ENCODE measurements at places on chromosomes 7 and 10.

- peak; percentile 15 for DNase-seq
These were observed 12.9 kb downstream of the INPP5A start for GRCh38 chr10:132550366-132551092.

GRCh38 chr10:86905429-86905828 is 52.0 kb downstream of the MMRN2 start:
- no peak for DNase-seq

GRCh38 chr7:80604436-80604835 is 34.0 kb upstream of the CD36 start:
- DNase-seq, result no peak

GRCh38 chr10:21694631-21695030 is 160.6 kb downstream of the MLLT10 start:
- DNase-seq, result no peak

GRCh38 chr10:80515511-80515910 is 22.2 kb upstream of the SH2D4B start:
- no peak for DNase-seq

DNA sequence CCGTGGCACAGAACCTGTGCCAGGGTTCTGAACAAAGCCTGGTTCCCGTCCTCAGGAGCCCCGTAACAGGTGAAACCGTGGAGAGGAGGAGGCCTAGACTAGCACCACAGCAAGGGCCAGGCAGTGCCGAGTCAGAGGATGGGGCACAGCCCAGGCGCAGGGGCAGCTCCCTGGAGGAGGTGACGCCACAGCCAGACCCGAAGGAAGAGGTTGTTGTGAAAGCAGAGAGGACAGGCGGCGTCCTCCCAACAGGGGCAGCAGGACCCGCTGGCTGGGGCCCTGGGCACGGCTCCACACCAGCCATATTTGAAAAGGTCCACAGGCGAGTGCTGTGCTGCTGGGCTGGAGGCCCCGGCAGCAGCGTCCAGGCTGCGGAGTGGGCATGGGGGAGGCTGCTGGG is 25.7 kb downstream of the DAGLB start:
- no peak for DNase-seq

DNA sequence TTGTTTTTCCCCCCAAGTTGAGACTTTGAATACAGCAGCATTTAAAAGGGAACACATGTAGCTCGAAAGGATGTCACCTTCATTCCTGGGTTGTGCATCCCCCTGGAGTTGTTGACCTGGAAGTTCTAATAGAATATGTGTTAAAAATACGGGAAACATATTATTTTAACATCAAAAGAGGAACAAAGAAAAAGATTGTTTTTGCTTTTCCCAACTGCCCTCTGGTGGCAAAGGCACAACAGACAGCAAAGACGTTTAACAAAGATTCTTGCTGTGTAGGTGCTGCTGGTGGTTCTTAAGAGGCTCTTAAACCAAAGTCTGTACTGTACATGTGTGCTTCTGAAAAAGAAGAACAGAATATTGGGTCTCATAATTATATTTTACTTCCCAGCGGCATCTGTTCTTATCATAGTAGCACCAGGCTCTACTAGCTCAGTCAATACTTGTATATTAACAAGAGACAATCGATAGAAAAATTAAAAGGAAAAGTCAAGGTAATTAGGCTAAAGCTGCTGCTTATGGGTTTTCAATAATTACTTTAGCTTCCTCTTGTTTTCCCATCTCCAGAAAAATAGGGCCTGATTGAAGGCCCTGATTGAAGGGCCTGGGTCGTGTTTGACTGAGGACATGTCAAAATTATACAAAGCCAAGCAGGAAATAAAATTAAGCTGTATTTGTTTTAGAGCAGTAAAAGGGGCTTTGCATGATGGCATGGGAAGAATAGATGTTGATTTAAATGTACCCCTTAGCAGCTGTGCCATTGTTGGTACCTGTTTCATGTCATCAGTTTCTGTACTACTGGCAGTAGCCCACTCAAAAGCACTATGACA is 384.2 kb upstream of the LRGUK start:
- DNase-seq, result peak; percentile 28

DNA sequence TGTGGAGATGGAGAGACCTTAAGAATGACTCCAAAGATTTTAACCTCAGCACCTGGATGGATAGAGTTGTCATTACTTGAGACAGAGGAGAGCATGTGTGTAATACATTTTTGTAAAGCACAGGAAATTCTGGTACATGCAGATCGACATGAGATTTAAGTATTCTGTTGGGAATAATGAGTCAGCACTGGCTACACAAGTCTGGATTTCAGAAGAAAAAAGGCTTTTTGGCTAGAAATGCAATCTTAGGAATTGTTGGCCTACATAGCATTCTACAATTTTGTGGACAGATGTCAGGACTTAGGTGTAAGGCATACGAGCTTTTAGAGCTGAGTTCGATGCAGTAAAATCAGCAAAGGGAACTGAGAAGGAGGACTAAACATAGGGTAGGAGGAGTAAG is 24.1 kb upstream of the ANKRD30A start:
- DNase-seq, result no peak

- DNase-seq, result no peak
These were observed 28.3 kb upstream of the PIP4K2A start for GRCh38 chr10:22742678-22743077.

DNA sequence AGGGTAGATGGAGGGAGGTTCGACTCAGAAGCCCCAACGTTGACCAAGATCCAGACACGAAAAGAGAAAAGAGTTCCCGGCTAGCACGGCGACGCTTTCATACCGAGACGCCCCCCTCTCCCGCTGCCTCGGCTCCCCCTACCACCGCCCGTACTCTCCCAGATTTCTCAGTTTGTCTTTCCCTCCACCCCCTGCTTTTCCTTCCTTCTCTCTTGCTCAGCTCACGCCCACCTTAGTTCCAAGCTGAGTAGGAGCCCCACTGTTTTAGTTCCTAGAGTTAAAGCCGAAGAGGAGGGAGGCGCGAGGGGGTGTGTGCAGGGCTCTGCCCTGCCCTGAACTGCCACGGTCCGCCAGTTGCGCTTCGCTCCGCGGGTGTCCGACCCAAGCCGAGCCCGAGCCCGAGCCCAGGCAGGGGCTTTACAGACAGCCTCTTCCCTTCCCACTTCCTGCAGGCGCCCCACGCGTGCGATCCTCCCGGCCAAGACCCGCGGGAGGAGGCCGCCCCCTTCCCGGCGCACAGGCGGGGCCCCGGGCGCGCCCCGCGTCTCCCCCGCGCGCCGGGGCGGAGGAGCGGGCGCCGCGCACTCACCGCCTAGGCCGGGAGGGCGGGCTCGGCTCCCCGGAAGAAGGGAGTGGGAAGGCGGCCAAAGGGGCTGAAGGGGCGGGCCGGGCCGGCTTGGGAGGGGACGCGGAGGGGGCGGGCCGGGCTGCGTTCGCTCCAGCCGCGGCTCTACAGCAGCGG is at the start of gene EPHB6:
Gene EPHB6, plus strand, starts transcription at position 705 of the 742 bp plus-strand sequence. CDS start 8,152 bp downstream, outside the sequence.
- no peak for DNase-seq

DNA sequence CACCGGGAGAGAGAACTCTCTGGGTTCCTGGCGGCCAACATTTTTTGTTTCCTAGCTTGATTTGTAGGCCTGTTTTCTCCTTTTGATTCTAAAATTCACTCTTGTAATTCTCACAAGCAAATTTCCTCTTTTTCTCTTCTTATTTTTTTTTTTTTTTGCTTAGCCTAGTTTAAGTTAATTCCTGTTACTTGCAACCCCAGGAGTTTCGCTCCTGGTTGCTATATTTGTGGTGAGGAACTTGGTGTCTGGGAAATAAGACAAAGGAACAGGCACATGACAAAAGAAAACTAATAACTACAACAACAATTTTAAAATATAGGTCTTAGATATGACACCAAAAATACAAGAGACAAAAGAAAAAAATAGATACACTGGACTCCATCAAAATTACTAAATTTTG is 6.7 kb downstream of the AOAH start:
- no peak for DNase-seq

GRCh38 chr7:128914566-128915151 is 4.2 kb upstream of the KCP start:
- DNase-seq, result no peak

- no peak for DNase-seq
These were observed 5.1 kb downstream of the STK32C start for GRCh38 chr10:132302421-132303310.

GRCh38 chr7:55087521-55087961 is 68.7 kb downstream of the EGFR start:
- DNase-seq, result no peak

- no peak for DNase-seq
These were observed 108.1 kb downstream of the CCDC71L start for GRCh38 chr7:106552645-106553445.

DNA sequence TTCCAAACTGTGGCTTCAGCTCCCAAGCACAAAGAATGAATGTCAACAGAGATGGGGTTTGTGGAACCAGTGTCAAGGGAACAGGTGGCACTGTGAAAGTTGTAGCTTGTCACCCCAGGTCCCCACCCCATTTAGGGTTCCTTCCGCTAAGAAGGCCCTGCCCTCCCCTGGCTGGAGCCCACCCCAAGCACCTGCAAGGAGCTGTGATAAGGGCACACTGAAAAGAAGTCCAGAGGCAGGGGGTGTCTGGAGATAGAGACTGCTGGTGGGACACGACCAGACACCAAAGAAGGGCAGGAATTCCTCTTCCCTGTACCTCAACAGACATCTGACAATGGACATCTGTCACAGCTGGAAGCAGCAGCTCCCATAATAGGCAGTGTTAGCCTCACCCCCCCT is 4.5 kb downstream of the GRID1 start:
- no peak for DNase-seq

- DNase-seq, result no peak
These were observed 253.7 kb upstream of the PITRM1 start for GRCh38 chr10:3426190-3426845.

DNA sequence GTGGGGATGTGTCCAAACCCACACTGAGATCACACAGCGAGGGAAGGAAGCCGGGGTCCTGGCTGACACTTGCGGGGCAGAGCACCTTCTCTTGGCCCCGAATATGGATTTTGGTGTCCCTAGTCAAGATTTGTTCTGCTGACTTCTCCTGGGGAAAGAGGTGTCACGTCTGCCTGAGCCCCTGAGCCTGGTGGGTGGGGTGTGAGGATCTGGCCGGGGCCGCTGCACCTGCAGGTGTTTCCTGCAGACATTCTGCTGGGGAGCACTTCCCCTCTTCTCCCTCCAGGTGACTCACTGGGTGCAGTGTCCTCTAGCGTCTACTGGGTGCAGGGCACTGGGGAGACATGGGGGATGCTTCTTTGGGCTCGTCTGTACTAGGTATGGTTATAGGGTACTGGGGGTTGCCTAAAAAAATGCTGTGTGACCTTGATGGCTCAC is 99.2 kb downstream of the GRK5 start:
- no peak for DNase-seq

GRCh38 chr7:127873715-127874636 is 157.3 kb downstream of the LRRC4 start:
- no peak for DNase-seq

DNA sequence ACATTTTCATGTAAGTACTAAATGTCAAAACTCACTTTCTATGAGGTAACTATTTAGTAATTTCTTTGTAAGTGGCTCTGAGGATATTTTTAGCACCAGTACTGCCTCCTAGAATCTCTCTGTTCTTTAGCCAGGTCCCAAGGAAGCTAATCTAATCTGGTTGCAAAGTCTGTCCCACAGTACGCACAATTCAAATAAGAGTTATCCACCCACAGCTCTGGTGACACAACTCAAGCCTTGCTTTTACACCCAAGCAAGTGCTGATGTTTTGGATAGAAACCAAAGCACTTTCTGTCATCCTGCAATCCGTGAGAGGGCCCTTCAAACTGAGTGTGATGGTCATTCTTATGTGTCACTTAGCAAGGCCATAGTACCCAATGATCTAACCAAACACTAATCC is 14.5 kb downstream of the GIMAP5 start:
- no peak for DNase-seq

- no peak for DNase-seq
These were observed 15.0 kb downstream of the CDK14 start for GRCh38 chr7:90611115-90611514.

DNA sequence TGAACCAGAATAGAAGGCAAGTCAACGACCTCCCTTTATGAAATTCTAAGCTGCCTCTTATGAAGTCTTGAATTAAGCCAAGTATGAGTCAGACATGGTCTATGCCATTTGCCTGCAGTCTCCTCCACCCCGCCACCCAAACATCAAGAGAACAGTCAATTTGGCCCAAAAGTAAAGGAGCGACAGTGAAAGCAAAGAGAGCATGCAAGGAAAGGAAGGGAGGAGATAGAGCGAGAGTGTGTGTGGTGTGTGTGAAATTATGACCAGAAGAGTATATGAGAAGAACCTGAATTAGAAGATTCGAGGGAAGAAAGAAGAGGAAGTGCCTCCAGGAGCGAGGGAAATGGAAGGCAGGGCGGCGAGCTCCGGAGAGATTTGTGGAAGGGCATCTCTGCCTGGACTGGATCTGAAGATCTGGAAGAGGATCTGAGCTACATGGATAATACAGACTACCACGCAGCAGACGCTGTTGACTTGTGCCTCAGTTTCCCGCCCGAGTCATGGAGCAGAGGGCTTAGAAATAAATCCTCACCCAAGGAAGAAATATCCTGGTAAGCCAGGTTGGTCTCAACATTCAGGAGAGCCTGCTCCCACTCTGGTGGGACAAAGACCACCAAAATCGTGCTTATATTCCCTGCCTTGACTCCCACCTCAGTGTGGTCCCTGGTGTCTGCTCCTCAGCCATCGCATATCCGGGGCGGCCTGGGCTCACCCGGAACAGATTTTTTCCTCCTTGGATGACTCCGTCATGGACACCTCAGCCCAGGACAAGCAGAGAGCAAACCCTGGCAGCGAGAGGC is 459 bp downstream of the ZDHHC6 start:
- no peak for DNase-seq

GRCh38 chr7:107684947-107685463 is 24.4 kb downstream of the SLC26A4 start:
- no peak for DNase-seq
